ENCODE measurements at places on chromosomes 5 and 9.

DNA sequence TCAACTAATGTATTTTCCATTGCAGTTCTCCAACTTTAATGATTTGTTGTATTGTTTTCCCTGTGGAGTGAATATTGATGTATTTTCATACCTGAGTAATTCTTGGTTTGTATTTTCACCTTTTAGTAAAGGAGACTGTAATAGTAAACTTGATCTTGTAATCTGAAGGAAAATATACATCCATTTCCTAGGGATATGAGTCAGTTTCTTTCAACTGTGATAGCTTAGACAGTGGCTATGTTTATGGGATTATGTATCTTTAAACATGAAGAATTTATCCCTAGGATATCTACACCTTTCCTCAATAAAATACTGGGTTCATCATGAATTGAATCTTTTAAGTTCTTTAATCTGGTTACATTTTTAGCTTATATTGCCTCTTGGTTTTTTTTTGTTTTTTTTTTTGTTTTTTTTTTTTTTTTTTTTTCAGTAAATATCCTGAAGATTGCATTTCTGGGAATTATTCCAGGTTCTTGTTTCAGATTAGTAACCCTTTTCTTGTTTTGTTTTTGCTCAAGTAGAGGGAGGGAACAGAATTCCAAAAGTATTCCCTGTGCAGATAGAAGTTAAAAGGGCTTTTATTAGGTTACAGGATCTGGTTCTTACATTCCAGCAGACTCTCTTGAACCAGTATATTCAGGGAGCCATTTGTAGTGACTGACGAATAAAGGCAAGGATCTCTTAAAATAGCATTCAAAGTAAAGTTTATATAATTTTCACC lies 7.1 kb downstream of the WDR36 start:
- DNase-seq = no peak

GRCh38 chr9:126999315-127000068 lies 84.9 kb downstream of the RALGPS1 start:
- no peak for DNase-seq

- no peak for DNase-seq
Measured at GRCh38 chr9:115117999-115118878, at the start of gene TNC. TNC (minus strand) TSS chr9:115118157; CDS start chr9:115091018, 27,139 bp downstream.

DNA sequence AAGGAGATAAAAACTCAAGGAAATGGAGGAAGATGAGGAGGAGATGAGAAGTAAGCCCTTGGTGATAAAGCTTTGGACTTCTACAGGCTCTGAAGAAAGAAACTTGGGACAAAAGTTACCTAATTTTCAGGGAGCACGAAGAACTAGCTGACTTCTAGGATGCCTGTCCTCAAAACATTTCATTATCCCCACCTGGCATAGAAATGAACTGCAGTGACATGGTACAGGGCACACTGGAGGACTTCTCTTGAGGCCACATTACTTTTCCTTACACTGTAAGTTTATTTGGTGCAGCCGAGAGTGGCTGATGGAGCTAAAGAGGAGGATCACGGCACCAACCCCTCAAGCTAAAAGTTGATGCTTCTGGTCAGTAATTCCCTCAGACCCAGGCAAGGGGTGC lies 269.5 kb upstream of the MSX2 start:
- DNase-seq = no peak

- DNase-seq = no peak
Measured at GRCh38 chr9:137799630-137799983, 78.0 kb upstream of the CACNA1B start.

GRCh38 chr5:123398058-123398733 lies 25.0 kb downstream of the CEP120 start:
- DNase-seq = no peak
